GM12878 (cell line): ENCODE measurements at places on chromosomes 7 and 10. TPM values are rescaled to one million over a fixed set of nuclear protein-coding genes. Genes with fewer than 3 reads are reported as not detected.

DNA sequence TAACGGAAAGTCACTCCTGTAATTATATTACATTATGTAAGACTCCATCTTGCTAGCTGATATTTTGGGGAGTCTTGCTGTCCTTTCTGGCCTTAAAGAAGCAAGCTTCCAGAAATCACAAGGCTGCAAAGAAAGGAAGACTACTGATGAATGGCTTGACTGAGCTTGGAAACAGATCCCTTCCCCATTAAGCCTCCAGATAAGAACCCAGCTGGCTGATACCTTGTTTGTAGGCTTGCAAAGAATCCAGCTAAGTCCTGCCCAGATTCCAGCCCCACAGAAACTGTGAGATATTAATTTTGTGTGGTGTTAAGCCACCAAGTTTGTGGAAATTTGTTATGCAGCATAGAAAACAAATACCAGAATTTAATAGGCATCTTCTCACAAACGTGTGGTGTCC is 49.9 kb upstream of the TMEM106B start:
- DNase-seq, result no peak
- H3K4me3 ChIP-seq, result no peak overlapping the region
- H3K4me1 ChIP-seq, result no peaks in the 10 kb centered on the region
- H3K27me3 ChIP-seq, result no peaks in the 10 kb centered on the region
- no peaks in the 10 kb centered on the region for H3K36me3 ChIP-seq

DNA sequence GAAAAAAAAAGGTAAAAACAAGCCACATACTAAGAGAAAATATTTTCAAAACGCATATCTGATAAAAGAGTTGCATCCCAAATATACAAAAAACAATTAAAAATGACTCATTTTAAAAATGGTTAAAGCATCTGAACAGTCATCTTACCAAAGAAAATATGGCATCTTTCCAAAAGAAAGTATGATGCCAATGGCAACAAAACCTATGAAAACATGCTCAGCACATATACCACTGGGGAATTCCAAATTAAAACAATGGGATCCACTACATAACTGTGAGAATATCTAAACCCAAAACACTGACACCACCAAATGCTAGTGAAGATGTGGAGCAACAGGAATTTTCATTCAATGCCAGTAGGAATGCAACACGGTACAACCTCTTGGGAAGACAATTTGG is 39.3 kb downstream of the VSTM2A start:
- H3K4me1 ChIP-seq, result no peaks in the 10 kb centered on the region
- H3K36me3 ChIP-seq, result no peaks in the 10 kb centered on the region
- no peak overlapping the region for H3K4me3 ChIP-seq
- no peak for DNase-seq
- no peaks in the 10 kb centered on the region for H3K27me3 ChIP-seq
- H3K27ac ChIP-seq, result no peak overlapping the region

- H3K27me3 ChIP-seq, result peaks cover 6% of the 10 kb centered on the region
- no peaks in the 10 kb centered on the region for H3K4me1 ChIP-seq
- no peak overlapping the region for H3K27ac ChIP-seq
- no peak overlapping the region for H3K4me3 ChIP-seq
Observed at GRCh38 chr7:116653204-116653603, 18.8 kb upstream of the MET start.

- no peak for DNase-seq
- no peak overlapping the region for H3K27ac ChIP-seq
- peaks cover 19% of the 10 kb centered on the region for H3K27me3 ChIP-seq
- no peaks in the 10 kb centered on the region for H3K36me3 ChIP-seq
Observed at GRCh38 chr7:128359336-128359735, 2.2 kb downstream of the PRRT4 start.

DNA sequence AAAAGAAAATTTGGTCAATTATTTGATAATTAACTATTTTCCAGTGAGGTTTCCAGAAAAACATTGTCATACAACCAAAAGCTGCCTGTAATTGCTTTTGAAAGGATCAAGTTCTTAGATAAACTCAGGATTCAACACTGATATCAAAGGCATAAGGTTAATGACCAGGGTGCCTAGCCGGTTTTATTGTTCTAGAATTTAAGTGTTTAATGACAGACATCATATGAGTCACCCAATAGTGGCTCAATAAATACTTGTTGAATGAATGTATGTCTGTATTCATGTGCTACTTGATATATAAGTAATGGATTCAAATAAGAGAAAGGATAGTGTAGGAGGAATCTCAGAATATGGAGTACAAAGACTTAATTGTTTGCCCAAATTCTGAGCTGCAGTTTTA is 196.1 kb upstream of the LRGUK start:
- no peaks in the 10 kb centered on the region for H3K4me1 ChIP-seq
- no peaks in the 10 kb centered on the region for H3K36me3 ChIP-seq
- no peaks in the 10 kb centered on the region for H3K27me3 ChIP-seq

DNA sequence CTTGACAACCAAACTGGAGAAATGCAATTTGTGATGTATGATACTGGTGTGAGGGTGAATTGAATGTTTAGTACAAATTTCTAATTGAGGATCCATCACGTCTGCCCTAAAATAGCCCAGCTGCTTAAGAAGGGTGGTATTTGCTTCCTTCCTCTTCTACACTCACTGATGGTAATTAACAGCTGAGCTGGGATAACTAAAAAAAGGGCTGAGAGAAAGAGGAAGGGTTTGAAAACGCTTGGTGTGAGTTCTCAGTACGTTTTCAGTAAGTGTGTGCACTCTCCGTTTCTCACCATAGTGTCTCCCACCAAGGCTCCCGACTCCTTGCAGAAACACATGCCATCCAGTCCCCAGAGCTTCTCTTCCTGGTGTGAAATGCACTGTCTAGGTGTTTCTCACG is 54.3 kb downstream of the MAP3K8 start:
- no peak for DNase-seq
- peaks cover 55% of the 10 kb centered on the region for H3K4me1 ChIP-seq
- H3K27me3 ChIP-seq, result no peaks in the 10 kb centered on the region

DNA sequence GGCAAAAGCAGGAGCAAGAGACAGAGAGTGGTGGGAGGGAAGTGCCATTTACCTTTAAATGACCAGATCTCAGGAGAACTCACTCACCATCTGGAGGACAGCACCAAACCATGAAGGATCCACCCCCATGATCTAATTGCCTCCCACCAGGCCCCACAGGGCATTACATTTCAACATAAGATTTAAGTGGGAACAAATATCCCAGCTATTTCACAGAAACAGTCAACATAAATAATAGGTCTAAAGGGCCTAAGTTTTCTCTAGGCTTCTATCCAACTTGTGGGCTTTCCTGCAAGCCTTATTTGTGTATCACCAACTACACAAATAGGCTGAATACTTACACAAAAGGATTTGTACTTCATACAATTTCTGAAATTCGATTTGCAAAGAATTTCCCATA is 196.8 kb upstream of the POT1 start:
- no peak for DNase-seq
- no peaks in the 10 kb centered on the region for H3K4me1 ChIP-seq
- no peaks in the 10 kb centered on the region for H3K27me3 ChIP-seq
- H3K27ac ChIP-seq, result no peak overlapping the region
- no peaks in the 10 kb centered on the region for H3K36me3 ChIP-seq
- no peak overlapping the region for H3K4me3 ChIP-seq

- peaks cover 4% of the 10 kb centered on the region for H3K4me1 ChIP-seq
- no peak for DNase-seq
- H3K36me3 ChIP-seq, result peaks cover 10% of the 10 kb centered on the region; the same call in 1 of the 2 replicates
- no peak overlapping the region for H3K27ac ChIP-seq
Observed at GRCh38 chr10:119325131-119325530, 117.8 kb downstream of the GRK5 start.

GRCh38 chr7:80991654-80992053 is 72.8 kb upstream of the SEMA3C start:
- H3K4me1 ChIP-seq, result no peaks in the 10 kb centered on the region
- no peaks in the 10 kb centered on the region for H3K36me3 ChIP-seq
- H3K27ac ChIP-seq, result no peak overlapping the region
- no peak overlapping the region for H3K4me3 ChIP-seq
- DNase-seq, result no peak

DNA sequence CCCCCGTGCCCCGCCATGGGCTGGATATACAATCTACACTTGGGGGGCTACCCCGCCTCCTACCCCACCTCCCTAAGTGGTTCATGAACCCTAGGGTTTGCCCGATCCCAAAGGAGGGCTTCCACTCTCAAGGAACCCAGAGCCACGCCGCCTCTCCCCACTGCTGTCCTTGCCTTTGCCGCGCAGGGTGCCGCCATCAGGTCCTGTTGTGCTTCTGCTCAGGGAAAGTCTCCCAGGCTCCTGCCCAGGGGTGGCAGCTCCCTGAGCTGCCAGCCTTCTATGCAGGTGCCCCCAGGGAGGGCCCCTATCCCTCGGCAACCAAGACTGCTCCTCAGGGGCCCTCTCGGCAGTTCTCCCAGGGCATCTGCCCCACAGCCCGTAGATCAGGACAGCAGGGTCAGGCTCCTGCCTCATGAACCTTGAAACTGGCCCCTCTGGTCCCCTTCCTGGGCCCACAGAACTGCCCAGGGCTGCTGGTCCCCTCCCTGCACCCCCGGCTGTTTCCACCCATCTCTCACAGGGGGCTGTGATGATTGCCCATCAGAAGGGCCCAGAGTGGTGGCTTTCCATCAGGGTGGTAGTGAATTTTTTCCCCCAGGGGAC is 13.0 kb upstream of the PCBD1 start:
- no peaks in the 10 kb centered on the region for H3K27me3 ChIP-seq
- no peaks in the 10 kb centered on the region for H3K36me3 ChIP-seq
- H3K4me3 ChIP-seq, result no peak overlapping the region

DNA sequence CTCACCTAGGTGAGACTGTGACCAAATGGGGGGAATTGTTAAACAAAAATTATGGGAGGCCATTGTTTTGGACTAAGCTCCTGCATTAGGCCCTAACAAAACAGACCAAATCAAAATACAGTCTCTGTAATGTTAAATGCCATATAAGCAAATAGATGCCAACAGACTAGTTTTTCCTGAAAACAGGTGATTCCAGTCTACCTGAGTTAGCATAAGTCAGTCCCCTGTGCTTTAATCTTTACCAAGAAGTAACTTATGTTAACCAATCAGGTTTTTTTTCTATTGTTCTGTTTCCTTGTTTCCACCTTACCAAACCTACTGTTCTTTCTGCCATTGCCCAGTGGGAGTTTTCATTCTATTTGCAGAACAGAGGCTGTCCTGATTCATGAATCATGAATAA is 48.0 kb downstream of the PDZD8 start:
- no peaks in the 10 kb centered on the region for H3K4me1 ChIP-seq
- no peaks in the 10 kb centered on the region for H3K27me3 ChIP-seq
- H3K36me3 ChIP-seq, result no peaks in the 10 kb centered on the region; the same call in 1 of the 2 replicates
- H3K4me3 ChIP-seq, result no peak overlapping the region
- no peak overlapping the region for H3K27ac ChIP-seq
- no peak for DNase-seq

- H3K4me1 ChIP-seq, result no peaks in the 10 kb centered on the region
- DNase-seq, result no peak
- no peaks in the 10 kb centered on the region for H3K27me3 ChIP-seq
- H3K36me3 ChIP-seq, result no peaks in the 10 kb centered on the region
- H3K4me3 ChIP-seq, result no peak overlapping the region
- H3K27ac ChIP-seq, result no peak overlapping the region
Observed at GRCh38 chr10:88687853-88688467, 18.1 kb upstream of the LIPK start.

- H3K4me1 ChIP-seq, result no peaks in the 10 kb centered on the region; the same call in 1 of the 2 replicates
- H3K27ac ChIP-seq, result no peak overlapping the region
- no peaks in the 10 kb centered on the region for H3K36me3 ChIP-seq
- no peak overlapping the region for H3K4me3 ChIP-seq
- H3K27me3 ChIP-seq, result peaks cover 9% of the 10 kb centered on the region; the same call in 1 of the 2 replicates
Observed at GRCh38 chr10:5479481-5480161, 19.7 kb downstream of the CALML5 start.

DNA sequence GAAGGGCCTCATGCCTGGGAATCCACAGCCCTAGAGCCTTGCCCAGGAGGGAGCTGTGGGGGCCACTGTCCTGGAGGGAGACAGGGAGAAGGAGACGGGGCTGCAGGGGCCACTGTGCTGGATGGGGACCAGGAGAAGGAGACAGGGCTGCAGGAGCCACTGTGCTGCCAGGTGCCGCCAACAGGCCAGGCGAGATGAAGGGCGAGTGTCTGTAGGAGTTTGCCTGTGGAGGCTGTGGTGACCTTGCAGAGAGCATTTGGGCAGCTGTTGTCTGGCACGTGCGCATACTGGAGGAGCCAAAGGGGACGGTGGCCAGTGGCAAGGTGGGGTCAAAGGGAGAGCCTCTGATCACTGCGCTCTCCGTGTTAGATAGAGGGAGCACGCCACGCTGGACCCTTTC is 79.2 kb downstream of the NKX6-2 start:
- H3K4me1 ChIP-seq, result no peaks in the 10 kb centered on the region
- no peaks in the 10 kb centered on the region for H3K27me3 ChIP-seq
- no peak for DNase-seq
- no peak overlapping the region for H3K4me3 ChIP-seq

DNA sequence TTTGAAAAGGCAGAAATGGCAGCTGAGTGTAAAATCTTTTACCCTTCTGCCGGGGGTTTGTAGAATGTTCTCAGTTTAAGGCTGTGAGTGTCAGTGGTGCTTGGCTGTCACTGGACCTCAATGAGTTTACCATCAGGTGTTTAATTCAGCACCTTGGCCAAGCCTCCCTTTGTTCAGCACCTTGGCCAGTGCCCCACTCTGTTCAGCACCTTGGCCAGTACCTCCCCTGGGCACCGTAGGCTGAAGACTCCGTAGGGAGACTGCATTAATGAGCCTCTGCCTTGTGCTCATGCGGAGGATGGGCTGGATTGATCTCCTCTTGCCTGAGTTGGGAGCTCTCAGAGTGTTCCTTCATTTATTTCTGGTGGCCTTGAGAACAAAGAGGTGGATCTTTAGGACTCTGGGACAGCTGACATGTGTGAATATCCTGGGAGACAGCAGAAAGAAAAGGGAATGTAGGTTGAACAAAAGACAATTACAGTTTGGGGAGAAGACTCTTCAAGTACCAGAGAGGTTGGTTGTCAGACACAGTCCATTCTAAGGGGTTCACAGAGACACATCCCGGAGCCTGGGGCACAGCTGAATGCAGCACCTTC is 1.6 kb downstream of the FAM24A start:
- H3K36me3 ChIP-seq, result no peaks in the 10 kb centered on the region
- no peak overlapping the region for H3K4me3 ChIP-seq
- no peak for DNase-seq

GRCh38 chr7:3378390-3379150 is 77.5 kb downstream of the SDK1 start:
- H3K36me3 ChIP-seq, result no peaks in the 10 kb centered on the region
- DNase-seq, result no peak
- no peak overlapping the region for H3K4me3 ChIP-seq
- H3K27me3 ChIP-seq, result no peaks in the 10 kb centered on the region
- H3K27ac ChIP-seq, result no peak overlapping the region

- DNase-seq, result no peak
- no peaks in the 10 kb centered on the region for H3K36me3 ChIP-seq
- peaks cover 3% of the 10 kb centered on the region; the same call in 1 of the 2 replicates for H3K4me1 ChIP-seq
- H3K27ac ChIP-seq, result no peak overlapping the region
- no peaks in the 10 kb centered on the region; the same call in none of the 2 replicates for H3K27me3 ChIP-seq
Observed at GRCh38 chr10:60732198-60732806, 46.0 kb upstream of the CDK1 start.

- H3K27me3 ChIP-seq, result no peaks in the 10 kb centered on the region
- no peak overlapping the region for H3K4me3 ChIP-seq
- no peak overlapping the region for H3K27ac ChIP-seq
- H3K36me3 ChIP-seq, result no peaks in the 10 kb centered on the region
- no peak for DNase-seq
Observed at GRCh38 chr10:123236126-123236525, 81.9 kb downstream of the BUB3 start.

Gene SFTPA1
- 2.4 and 3.7 TPM in 2 replicates for total RNA-seq

Gene SYT15
- 0.51 and 0.56 TPM in 2 replicates for total RNA-seq

Gene WEE2
- total RNA-seq, result 0.24 TPM in 1 of 2 replicates, not detected in the other

Gene SPDYE11
- total RNA-seq, result not detected in 2 replicates
